Nucleus accumbens (tissue), 56 donors: ENCODE measurements at places on chromosomes 11 and 22.
A peak's percentile ranks its signal among the peaks of the same experiment; 100 is the strongest.

GRCh38 chr11:65363770-65364169 is 9.2 kb downstream of the TIGD3 start:
- no peak for DNase-seq

- DNase-seq = peak; percentile 5
Measured at GRCh38 chr22:43042101-43042780, 27.3 kb upstream of the PACSIN2 start.

- DNase-seq = no peak
Measured at GRCh38 chr22:49152127-49152938, 675.3 kb downstream of the BRD1 start.

- no peak for DNase-seq
Measured at GRCh38 chr11:15655552-15655951, 540.8 kb downstream of the INSC start.

DNA sequence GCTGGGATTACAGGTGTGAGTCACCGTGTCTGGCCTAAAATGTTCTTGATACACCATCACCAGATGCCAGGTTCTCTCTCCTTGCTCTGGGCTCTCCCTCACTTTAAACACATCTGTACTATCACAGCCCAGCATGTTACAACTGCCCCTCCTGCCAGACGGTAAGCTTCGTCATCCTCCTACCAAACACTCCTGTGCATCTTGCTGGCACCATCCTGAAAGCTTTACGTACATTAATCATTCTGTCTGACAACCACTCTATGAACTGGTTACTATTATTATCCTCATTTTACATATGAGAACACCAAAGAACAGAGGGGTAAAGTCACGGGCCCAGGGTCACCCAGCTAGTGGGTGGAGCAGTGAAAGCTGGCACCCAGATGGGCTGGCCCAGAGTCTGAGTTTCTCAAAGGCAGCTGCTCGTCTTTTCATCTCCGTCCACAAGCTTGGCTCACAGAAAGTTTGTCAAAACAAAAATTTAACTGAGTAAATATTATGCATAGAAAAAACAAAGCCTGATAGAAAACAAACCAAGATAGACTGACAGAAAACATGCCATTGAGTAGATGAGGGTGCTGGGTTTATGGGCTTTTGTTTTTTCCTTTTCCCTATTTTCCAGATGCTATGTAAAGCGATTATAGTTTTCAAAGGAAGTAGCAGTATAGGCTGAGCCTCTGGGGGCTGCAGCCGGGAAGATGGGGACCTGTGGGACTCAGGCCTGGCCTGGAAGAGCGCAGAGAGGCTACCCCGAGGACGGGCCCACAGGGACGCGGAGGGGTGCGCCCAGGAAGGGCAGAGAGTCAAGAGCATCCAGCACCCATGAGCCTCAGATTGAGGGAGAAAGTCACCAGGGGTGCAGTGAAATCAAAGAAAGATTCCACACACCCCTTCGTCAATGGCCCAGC is 9.5 kb downstream of the PLA2G6 start:
- no peak for DNase-seq

- DNase-seq = peak; percentile 49
Measured at GRCh38 chr22:31085493-31085824, 4.3 kb downstream of the SMTN start.

GRCh38 chr11:110524238-110524637 is 94.5 kb downstream of the FDX1 start:
- DNase-seq = no peak

DNA sequence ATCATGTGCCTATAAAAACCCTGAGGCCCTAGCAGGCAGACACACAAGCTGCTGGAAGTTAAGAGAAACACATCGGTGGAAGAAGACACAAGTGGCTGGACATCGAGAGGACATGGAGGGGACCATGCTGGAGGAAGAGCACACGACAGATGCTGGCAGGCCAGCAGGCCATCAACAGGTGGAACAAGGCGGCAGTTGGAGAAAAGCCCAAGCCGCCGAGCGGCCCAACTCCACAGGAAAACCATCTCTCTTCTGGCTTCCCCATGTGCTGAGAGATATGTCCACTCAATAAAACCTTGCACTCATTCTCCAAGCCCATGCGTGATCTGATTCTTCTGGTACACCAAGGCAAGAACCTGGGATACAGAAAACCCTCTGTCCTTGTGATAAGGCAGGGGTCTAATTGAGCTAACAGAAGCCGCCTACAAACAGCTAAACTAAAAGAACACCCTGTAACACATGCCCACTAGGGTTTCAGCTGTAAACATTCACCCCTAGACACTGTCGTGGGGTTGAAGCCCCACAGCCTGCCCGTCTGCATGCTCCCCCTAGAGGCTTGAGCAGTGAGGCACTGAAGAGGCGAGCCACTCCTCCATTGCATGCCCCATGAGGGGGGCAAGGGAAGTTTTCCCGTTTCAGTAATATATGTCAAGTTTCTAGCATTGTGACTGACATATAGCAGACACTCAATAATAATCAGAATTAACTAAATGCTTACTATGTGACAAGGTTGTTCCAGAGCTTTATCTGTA is 39.0 kb upstream of the MMP20 start:
- DNase-seq = no peak

GRCh38 chr11:130314184-130314749 is 450 bp downstream of the ZBTB44 start:
- DNase-seq = peak; percentile 80
